ENCODE measurements at places on chromosomes 4 and X.

DNA sequence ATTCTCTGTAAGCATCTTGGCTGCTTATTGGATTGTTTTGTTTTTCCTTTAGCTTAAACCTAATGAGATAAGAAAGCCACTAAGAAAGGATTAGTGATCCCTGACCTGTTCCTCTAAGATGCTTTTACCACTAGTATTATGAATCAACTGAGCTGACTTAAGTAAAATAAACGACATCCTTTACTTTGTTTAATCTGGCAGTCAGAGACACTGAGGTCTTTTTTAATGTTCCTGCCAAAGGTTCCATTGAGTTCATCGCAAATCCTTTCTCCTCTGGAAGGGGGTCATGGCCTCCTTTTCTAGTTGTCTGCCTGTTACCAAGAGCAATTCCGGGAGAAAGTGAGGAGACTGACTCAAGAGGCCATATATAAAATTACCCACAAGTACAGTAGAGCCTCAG, 1038.3 kb upstream of the SLIT2 start:
- DNase-seq: no peak

DNA sequence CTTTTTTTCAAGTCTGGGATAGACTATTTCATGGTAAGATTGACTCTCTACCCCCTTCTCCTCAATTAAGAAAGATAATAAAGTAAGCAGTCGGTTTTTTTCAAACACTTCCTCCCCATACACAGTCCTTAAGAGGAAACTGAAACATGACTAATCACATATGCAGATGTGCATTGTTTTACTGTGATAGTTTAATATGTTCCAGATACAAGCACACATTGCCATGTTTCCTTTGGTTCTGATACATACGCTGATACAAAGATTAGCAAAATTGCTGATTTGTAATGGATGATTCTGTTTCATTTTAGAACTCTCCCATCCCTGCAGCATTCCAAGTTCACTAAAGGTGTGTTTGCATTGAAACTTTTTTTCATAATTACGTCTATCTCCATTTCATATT, 76.1 kb downstream of the FBXO8 start:
- DNase-seq: no peak

- no peak for DNase-seq
Measured at GRCh38 chr4:54872261-54872660, 214.5 kb downstream of the KIT start.

DNA sequence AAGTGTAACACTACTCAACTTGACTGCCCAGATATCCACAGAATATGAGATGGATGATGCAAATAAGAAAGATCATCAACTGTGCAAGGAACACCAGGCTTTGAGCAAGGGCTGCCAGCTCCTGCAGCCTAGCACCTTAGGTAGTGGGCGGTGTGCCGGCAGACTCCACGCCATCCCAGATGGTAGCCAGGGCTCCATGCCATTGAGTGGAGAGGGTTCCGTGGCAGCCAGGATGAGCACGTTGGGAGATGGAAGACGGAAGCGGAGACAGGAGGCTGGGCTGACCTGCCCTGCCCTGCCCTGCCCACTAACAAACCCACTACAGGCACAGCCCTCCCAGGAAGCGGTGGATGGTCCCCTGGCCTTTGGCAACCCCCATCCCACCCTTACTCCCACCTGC, 51.9 kb downstream of the TMPRSS11F start:
- no peak for DNase-seq

GRCh38 chr4:147513091-147513490, 32.2 kb downstream of the EDNRA start:
- DNase-seq: no peak

DNA sequence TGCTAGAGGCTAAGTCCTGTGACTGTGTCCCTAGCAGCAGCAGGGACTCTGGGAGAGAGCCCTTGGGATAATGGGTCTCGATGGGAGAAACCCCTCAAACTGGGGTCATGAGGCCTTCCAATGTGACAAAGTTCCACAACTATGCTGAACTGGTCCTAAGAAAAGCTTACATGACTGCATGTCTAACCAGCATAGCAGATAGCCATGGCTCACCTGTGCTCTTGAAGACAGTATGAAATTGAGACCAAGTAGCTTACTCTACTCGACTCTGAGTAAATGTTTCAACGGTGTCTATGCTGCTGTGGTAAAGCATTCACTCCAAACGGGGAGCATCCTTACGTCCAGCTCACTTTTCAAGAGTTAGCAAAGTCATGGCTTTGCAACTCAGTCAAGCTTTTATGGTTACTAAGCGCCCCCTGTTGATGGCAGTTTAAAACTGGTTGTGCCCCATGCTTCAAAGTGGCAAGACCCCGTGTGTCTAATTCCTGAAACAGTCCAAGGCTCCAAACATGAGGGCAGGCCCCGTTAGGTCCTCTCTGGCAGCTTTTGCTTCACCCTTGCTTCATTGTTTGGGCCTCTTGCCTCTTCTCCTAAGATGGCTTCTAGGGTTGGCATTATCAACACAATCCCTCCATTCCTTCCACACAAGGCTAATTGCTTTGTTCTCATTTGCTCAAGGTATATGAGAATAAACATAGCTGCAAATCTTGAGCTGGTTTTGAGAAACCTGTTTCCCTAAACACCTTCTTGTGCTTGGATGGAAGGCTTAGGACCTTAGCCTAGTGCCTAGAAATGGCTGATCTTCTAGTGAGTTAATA, 46.6 kb downstream of the CCNG2 start:
- DNase-seq: no peak

DNA sequence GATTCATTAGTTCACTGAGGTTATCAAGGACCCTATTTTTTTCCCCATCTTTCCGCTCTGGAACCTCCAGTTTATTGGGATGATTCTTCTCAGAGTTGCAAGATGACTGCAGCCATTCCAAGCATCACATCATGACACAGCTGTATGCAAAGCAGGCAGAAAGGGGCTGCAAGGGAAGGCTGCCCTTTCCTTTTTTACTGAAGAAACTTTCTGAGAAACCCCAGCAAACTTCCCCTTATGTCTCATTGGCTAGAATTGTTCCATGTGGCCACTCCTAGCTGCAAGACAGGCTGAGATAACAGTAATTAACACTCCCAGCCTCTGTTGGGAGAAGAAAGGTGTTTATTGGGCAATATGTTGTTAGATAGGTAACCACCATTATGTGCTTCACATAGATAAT, 102.6 kb downstream of the SATL1 start:
- no peak for DNase-seq

- no peak for DNase-seq
Measured at GRCh38 chr4:8847764-8848163, 23.9 kb downstream of the HMX1 start.

Measured in NCI-H2081 treated with DMSO at 0.1 percent for 48 hours (cell line).